ENCODE measurements at places on chromosomes 11 and 22.
A peak's percentile ranks its signal among the peaks of the same experiment; 100 is the strongest.

DNA sequence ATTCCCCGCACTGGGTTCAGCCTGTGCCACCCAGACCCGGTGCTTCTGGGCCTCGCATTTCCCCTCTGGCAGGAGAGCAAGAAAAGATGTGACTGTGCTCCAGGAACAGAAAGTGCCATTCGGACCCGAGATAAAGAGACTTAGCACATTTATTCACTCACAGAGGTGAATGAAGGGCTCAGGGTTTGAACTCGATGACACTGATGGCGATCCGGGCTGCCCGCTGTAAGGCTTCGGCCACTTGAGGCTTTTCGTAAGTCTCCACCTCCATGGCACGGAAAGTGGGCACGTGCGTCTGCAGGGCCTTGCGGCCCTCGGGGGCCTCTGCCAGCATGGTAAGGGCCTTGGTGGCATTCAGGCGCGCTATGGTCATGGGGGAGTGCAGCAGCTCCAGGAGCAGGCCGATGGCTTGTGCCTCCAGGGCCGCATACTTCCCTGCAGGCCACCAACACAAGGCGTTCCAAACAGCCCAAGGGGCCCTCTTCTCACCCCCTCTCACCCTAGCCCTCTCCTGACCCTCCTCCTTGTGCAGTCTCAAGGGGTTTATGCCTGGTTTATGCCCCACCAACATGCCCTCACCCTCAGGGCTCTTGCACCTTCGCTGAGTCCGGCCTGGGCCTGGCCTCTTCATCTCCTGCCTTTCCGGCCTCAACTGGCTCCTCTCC, 10.9 kb upstream of the GNAZ start:
- no peak for DNase-seq

- DNase-seq: no peak
Measured at GRCh38 chr11:16359369-16359768, 3.0 kb upstream of the SOX6 start.

DNA sequence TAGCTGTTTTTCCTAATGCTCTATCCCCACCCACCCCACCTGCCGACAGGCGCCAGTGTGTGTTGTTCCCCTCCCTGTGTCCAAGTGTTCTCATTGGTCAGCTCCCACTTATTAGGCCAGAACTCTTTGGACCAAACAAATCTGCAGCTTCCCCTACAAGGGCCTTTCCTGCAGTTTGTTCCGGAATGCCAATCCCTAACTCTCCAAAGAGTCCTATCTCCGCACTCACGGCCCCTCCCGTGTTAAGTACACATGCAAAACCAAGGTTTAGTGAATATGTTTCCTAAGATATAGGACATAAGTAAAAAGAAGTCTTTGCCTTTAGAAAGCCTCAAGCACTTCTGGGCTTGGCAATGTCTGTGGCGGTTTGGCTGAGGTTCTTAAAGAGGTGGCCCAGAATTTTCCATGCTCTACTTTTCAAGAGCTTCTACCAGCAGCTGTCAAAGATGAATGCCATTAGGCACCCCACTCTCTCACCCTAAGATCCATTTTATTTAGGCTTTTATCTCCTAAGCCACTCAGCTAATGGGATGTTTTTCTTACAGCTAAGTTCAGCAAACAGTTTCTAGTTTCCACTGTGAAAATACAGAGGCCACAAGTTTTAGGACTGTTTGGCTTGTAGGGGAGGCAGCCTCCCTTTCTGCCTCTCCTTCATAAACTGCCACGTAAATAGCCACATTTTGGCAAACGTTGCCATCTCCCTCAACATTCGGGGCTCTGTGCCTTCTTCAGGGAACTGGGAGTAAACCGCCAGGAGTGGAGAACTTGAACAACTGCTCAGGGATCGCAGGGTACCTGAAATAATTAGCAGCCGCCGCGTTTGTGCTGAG, 1.6 kb downstream of the CD59 start:
- DNase-seq: no peak

DNA sequence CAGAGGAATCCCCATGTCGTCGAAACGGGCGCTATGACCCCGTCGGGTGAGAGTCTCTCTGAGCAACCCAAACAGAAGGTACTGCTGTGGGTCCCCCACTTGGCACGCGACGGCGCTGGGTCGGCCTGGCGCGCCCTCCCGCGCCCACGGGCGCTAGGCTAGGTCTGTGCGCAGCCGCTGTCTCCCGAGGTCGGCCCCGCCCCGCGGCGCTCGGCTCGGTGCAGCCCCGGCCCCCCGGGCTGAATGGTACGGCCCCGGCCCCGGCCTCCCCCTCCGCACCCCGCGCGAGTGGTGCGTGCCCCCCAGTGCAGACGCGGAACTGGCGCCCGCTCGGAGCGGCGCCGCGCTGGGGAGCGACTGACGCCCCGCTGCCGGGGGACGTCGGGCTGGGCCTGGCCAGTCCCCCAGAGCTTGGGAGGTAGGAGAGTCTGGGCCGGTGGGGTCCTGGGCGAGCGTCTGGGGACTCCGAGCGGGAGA, at the start of gene MADD:
Gene MADD, plus strand, starts transcription at position 305 of the 477 bp plus-strand sequence.
- peak; percentile 84 for DNase-seq

DNA sequence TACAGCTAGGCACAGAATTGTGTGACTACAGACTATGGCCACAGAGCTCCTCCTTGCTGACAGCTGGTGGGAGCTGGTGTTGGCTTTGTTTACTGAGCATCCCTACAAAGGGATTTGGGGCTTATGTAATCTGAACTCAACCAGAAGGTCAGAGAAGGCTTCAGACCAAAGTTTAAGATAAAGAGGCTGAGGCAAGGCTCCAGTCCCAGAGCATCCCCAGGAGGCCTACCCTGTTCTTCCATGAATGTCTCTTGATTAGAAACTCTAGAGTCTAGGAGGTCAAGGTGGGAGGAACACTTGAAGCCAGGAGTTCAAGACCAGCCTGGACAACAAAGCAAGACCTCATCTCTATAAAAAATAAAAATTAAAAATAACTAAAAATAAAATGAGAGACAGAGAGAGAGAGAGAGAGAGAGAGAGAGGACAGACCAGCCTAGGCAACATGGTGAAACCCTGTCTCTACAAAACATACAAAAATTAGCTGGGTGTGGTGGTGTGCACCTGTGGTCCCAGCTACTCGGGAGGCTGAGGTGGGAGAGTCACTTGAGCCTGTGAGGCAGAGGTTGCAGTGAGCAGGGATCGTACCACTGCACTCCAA, 125.5 kb upstream of the SERPIND1 start:
- no peak for DNase-seq

DNA sequence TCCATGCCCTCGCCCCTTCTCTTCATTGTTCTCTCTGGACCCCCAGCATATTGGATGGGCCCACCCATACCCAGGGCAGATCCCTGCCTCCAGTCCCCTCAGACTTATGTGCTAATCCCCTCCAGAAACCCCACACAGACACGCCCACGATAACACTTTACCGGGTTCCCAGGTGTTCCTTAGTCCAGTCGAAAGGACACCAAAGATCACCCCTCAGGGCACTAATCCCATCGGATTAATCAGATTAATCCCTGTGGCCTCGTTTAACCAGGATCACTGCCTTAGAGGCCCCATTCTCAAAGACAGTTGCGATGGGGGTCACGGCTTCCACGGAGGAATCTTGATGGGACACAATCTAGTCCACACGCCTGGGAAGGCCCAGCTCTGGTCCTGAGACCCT, 80.8 kb downstream of the SHANK2 start:
- no peak for DNase-seq

GRCh38 chr11:17171343-17171742, 36.4 kb downstream of the PIK3C2A start:
- DNase-seq: no peak

DNA sequence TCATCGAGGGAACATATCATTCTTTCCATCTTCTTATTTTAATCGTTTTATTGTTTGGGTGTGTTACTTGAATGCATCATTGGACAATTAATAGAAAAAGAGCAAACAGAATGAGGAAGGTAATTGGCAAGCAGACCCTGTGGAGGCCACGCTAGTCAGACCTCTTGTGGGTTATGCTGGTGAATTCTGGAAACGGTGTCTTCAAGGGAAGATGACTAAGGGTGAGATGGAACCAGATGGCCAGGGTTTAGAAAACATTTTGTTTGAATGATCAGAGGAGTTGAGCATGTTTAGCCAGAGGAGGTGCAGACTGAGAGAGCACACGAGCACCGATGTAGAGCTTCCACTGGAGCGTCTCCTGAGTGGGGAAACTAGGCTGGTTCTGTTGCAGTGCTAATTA, 8.5 kb downstream of the ST14 start:
- no peak for DNase-seq

DNA sequence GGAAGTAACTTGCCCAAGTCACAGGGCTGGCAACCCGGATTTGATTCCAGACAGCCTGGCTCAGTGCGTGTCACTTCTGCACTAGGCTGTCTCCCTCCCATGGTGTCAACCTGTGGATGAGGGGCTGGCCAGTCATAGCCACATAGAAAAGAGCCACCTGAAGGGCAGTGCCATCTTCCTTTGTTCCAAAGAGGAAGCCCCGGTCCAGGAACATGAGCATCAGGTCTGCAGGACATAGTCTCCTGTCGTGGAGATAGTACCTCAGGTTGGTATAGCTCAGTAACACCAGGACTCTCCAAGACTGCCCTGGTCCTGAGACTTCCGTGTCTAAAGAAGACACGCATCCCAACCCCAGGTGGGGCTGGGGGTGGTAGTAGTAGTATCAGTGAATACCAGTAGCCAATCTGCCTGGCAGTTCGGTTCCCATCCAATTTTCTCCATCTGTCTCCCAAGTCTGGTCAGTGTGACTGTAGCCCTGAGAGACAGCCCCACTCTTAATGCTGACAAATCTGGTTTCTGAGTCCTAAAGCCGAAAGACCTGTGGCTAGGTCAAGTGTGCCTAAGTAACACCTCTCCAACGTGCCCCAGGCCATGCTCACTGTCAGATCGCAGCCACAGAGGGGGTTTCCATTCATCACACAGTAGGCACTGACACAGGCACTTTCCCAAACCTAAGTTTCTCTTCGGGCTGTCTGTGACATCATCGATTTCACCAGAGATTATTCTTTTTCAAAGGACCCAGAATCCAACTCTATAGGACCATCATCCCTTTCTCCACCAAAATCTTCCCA, 33.1 kb downstream of the C11orf58 start:
- DNase-seq: no peak

DNA sequence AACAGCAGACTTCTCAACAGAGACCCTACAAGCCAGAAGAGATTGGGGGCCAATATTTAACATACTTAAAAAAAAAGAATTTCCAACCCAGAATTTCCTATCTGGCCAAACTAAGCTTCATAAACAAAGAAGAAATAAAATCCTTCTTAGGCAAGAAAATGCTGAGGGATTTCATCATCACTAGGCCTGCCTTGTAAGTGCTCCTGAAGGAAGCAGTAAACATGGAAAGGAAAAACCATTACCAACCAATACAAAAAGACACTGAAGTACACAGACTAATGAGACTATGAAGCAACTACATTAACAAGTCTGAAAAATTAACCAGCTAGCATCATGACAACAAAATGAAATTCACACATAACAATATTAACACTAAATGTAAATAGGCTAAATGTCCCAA, 947.9 kb upstream of the CHORDC1 start:
- no peak for DNase-seq

DNA sequence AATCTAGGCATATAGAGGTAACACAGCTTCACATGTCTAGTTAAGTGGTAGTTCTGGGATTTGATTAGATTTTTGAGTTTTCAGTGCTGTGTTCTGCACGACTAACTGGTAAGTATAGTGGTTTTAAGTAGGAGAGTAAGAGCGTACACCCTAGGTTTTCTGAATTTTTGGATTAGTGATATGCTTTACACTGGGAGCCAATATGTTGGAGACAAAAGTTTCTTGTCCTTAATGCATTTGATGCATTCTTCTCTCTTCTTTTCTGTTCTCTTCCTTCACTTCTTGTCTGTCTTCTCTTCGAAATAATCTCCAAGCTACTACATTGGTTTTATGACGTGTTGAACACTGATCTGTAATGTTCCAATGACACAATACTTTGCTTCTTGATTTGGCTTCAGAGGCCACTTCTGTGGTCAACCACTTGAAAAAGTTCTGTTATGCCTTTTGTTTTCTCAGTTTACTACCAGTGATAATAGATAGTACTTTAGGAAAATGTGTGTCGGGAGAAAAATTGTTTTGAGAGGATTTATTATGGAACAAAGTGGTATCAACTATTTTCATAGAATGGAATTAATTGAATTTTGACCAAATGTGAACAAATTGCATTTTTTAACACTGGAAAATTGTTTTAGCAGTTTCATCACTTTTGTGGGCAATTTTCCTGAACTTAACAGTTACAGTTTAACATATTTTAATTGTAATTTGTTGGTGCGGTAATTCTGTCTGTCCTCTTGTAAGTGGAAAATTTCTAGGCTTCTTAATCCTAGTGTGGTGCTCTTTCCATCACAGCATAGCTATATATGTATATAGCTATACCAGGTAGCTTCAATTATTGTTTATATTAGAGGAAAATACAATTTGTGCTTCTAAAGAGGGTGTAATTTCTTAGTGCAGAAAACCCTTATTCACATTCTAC, 2.6 kb downstream of the PDE3B start:
- no peak for DNase-seq

- no peak for DNase-seq
Measured at GRCh38 chr22:45932071-45932470, 44.9 kb downstream of the WNT7B start.

DNA sequence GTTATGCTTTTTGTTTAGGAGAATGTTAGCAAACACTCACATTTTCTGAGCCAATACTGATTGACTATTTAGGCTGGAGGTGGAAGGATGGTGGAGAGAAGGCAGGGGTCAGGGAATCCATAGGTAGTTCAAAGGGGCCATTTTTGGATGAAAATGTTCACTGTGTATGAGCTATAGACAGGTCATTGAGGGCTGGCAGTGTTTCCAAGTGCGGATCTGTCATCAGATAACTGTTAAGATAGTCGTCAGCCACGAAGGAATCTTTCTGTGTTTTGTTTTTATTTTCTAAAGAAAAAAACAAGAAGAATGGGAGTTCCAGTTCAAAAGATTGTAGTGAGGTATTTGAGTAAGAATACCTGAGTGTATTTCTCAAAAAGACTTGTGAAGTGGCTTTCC, 3.1 kb downstream of the KCNJ5 start:
- DNase-seq: no peak

DNA sequence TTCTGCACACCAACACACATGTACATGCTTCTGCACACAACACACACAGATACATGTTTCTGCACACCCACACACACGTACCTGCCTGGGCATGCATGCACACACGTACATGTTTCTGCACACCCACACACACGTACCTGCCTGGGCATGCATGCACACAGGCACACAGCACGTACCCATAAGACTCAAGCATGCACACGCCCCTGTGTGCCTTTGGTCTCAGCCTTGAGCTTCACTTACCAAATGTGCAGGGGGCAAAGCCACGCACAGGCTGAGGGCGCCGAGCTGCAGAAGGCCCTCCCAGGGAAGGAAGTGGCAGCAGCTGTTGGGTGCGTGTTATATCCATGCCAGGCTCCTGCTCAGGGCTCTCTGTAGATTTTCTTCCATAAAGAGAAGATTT, 34.7 kb upstream of the SMIM38 start:
- no peak for DNase-seq

- peak; percentile 94 for DNase-seq
Measured at GRCh38 chr11:3626250-3626960, 15.4 kb downstream of the ART5 start.

Data from KBM-7 (cell line).